ENCODE measurements at places on chromosomes 5 and 9.

DNA sequence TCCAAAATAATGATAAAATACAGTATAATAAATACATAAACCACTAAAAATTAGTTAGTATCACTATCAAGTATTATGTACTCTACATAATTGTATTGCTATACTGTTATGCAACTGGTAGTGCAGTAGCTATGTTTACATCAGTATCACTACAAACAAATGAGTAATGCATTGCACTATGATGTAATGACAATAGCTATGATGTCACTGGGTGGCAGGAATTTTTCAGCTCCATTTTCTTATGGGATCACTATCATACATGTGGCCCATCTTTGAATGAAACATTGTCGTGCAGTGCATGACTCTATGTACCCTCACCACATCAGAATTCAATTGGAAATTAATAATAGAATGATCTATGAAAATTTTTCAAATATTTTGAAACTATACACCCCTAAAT is 201.3 kb downstream of the MPDZ start:
- DNase-seq: no peak

- no peak for DNase-seq
These were observed 153.9 kb downstream of the PCSK5 start for GRCh38 chr9:76044266-76044819.

GRCh38 chr5:154609251-154609650 is 131.2 kb upstream of the HAND1 start:
- DNase-seq: no peak

DNA sequence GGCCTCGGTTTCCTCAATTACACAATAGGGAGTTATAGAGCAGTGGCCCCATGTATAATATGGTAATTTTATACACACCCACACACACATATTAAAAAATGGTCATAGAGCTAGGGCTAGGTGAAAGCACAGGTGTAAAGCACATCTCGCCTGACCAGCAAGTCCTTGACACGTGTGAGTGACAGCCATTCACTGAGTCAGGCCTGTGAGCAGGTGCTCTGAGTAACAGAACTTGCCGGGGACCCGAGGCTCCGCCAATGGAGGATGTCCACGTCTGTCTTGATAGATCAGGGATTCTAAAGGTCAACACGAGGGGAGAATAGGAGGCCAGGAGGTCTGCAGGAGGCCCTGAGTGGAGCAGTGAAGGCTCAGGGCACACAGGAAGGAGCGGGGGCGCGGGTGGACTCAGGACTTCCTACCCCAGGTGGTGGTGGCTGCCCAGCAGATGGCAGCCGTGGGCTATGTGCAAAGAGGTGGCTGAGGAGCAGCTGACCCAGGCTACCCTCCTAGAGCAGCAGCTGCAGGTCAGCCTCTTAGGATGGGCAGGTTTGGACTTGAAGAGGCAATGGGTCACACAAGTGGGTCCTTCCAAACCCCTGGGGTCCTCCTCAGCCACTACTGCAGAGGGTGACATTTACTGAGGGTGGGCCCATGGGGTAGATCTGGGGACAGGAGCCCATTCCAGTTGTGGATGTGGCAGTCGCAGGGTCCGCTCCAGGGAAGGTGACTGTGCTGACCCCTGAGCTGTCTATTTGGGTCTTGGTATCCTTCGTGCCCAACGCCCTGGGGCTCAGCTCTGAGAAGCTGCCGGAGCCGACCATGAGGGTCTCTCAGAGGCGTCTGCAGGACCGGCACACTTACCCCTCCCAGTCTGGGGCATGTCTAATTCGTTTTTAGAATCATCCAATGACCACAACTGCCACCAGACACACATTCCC is 45.9 kb downstream of the PRRT1B start:
- DNase-seq: peak; percentile 70

- DNase-seq: no peak
These were observed 859.6 kb upstream of the SEMA6A start for GRCh38 chr5:117434254-117434653.

DNA sequence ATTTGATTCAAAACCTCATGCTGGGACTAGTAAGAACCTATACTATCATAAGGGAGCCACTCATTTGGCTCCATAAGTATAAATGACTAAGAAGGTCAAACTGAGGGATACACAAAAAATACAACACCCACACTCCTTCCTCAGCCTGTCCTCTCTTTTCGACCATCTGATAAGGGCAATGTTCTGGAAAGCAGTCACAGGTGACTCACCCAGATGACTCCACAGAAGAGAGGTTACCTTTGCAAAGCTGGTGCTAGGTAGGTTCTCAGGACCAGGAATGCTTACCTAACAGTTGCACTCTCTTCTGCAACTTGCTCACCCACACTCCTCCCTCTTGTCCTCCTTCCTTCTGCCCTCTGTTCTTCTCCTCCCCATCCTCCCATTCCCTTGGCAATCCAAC is 32.9 kb downstream of the LHFPL2 start:
- no peak for DNase-seq

- DNase-seq: no peak
These were observed 284.9 kb upstream of the WWC1 start for GRCh38 chr5:168006456-168007130.

DNA sequence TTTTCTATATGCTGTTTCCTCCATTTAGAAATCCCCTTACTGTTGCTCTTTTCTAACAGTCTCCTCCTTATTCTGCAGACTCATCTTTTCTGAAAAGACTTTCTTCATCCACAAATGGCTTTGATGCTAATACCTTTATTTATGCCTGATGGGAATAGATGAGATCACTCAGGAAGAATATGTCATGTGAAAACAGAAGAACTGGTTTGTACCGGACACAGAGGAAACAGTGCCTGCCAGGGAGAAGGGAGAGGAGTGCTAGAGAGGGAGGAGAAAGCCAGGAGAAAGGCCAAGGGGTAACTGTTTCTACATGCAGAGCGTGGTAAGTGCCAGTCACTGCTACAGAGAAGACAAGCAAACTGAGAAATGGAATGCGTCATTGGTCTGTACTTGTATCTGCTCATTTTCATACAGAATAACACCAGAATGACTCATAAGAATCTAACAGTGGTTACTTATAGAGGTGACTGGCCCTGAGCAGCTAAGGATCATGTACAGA is 45.9 kb upstream of the PJA2 start:
- DNase-seq: no peak

GRCh38 chr9:2761424-2761823 is 44.1 kb downstream of the KCNV2 start:
- DNase-seq: no peak

GRCh38 chr5:8317335-8317734 is 448.4 kb downstream of the MTRR start:
- DNase-seq: no peak

GRCh38 chr9:127905788-127906191 is 6.4 kb upstream of the ST6GALNAC6 start:
- peak; percentile 81 for DNase-seq

- DNase-seq: no peak
These were observed 15.1 kb downstream of the GAPVD1 start for GRCh38 chr9:125276771-125277170.

DNA sequence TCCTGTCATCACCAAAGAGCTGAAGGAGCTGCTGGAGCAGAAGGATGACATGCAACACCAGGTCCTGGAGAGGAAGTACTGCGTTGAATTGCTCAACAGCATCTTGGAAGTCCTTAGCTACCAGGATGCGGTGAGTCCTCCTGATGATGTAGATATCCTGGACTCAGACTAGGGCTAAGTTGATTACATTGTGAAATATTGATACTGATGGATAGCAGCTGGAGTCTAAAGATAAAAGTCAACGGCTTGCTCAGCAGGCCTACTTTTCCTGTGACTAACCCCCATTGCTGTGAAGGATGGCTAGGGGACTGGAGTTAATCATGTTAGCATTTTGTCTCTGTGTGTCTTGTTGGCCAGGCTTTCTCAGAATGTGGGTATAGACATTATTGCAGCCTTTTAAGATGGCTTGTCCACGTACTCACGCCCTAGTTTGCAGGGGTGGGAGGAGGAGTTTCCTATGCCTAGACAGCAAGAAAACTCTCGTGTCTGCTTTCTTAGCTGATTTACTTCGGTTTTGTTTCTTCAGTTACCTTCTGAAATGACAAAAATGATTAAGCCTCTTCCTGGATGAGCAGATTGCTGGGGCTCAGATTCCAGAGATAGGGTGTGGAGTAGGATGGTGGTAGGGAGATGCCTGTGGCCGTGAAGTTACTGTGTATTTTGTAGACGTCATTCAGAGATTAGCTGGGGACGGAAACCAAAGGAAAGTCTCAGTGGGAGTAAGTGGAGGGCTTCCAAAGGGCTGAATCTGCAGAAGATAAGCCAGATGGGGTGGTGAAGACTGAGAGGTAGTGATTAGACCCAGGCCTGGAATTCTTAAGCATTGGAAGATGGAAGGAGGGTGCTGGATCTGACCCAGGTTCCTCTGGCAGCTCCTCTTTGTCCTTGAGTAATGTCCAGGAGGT is 166.3 kb downstream of the DOCK2 start:
- no peak for DNase-seq

GRCh38 chr5:93809430-93809829 is 68.0 kb upstream of the POU5F2 start:
- DNase-seq: no peak

- DNase-seq: no peak
These were observed 8.2 kb downstream of the ALDOB start for GRCh38 chr9:101427358-101427757.

DNA sequence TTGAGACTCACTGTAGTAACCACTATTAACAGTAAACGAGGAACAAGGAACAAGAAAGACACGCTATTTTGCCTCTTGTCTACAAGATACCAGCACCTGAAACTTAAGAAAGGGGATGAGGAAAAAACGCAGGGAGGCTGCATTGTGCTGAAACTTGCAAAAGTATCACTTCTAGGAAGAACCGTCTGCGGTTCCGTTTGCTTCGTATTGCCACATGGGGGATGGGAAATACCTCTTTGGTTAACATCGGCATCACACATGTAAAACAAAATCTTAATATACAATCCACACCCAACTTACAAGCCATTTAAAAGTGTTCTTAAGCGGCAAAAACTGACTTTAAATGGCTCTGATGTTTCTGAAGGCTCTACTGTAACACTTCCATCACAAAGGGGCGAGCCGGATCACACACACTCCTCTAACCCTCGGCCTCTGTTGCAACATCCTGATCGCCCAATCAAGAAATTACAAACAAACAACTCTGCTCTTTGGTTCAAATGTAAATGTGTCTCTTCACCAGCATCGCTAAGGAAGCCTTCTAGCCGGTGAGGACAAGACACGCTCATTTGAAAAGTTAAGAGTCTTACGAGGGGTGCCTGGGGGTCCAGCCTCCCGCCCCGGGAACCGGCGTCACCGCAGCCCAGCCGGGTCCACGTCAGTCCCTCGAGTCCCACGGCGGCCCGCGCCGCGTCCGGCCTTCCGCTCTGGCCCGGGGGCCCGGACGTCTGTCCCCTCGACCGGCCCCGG is 621 bp downstream of the SEC16A start:
- DNase-seq: peak; percentile 14

GRCh38 chr9:76603448-76603895 is 144.5 kb downstream of the GCNT1 start:
- no peak for DNase-seq

DNA sequence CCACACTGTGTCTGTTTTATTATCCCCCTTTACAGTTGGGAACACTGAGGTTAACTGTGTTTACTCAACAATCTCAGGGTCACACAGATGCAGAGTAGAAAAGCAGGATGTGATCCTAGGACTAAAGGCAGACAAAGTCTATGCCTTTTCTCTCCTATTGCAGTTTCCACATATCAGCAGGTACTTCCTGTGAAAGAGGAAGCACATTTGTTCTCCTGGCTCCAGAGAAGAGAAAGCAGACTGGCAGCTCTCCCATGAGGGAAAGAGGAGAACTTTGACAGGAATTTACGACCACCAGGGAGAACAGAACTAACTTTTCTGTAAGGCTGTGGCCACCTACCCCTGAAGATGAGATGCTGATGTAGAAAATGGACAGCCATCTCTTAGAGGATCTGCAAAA is 84.2 kb upstream of the TNC start:
- no peak for DNase-seq

DNA sequence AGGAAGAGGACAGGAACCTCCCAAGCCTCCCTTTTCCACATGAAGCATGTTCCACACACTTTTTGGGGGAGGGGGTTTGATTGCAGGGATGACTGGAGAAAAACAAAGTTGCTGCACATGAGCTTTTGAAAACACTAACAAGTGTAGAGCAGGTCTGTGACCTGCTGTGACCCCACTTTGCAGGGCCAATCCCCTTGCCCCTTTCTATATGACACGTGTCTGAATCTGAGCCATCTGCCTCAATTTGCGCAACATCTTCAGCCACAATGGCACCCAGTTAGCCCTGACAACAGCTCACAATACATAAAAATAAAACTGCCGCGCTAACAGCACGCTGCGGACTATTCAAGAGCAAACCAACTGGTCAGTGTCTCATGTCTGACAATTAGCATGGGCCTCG is 227.8 kb upstream of the TBCA start:
- no peak for DNase-seq

DNA sequence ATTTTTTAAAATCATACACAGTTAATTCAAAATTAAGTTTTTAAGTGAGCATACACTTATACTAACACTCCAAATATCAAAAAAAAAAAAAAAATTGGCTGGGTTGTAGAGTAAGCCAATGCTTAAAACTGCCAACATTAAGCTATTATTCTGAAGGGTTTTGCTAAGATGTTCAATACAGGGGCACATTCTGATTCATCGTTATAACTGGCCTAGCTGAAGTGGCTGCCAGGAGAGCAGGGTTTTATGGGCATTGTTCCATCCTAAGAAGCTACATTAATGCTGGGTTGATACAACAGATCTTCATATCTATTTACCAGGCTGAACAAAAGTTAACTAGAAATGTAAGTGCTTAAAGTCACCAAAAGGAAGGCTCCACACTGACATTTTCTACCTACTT is 13.4 kb downstream of the ELAVL2 start:
- no peak for DNase-seq

GRCh38 chr9:92615790-92616189 is 54.1 kb downstream of the IPPK start:
- no peak for DNase-seq

DNA sequence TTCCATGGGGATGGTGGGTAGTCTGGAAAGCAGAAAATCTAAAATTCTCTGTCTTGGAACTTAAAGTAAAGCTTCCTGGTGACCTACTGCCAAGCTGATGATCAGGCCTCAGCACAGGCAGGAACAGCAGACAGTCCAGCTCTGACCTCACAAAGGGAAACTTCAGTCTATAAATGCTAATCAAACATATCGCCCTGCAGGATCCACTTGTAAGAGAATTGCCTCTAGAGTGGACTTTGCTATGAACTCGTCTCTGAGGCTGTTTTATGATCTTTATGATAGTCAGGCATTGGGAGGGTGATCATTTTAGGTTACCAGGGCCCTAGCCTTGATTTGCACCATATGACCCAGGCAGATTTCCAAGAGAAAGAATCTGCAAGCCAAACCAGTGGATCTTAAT is 67.6 kb upstream of the SELENOP start:
- no peak for DNase-seq

GRCh38 chr5:12648558-12648957 is 744.3 kb upstream of the CTNND2 start:
- no peak for DNase-seq

GRCh38 chr9:95552255-95552654 is 35.5 kb upstream of the PTCH1 start:
- DNase-seq: no peak

All from CD8-positive, alpha-beta memory T cell (primary cell).